ENCODE measurements at places on chromosomes 4 and X.

DNA sequence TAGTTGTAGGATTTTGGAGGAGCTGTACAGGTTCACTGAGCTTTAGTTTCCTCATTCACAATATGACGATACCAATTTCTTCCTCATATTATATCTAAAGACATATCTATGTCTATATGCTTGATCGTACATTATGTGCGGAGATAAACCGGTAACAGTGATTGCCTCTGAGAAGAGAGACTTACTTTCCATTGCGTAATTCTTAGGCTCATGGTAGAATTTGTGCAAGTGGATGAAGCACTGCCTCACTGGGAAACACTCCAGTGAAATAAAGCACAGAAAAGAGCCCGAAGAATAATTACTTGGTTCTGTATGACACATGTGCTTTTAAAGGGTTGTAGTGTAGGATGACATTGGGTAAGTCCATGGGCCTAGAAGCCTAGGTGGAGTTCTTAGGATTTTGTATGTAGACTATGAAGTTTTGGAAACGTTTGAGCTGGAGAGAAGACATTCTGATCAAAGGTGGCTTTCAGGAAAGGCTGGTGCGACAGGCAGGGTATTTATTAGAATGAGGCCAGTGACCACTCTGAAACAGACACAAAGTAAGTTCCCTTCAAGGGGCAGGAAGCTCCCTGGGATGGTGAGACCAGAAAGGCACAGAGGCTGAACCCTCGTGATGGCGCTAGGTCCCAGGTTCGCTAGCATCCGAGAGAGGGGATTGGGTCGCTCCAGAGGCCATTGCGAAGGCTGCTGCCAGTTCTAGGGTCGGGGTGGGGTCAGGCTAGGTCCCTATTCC lies 649 bp upstream of the VBP1 start:
- no peak for DNase-seq

DNA sequence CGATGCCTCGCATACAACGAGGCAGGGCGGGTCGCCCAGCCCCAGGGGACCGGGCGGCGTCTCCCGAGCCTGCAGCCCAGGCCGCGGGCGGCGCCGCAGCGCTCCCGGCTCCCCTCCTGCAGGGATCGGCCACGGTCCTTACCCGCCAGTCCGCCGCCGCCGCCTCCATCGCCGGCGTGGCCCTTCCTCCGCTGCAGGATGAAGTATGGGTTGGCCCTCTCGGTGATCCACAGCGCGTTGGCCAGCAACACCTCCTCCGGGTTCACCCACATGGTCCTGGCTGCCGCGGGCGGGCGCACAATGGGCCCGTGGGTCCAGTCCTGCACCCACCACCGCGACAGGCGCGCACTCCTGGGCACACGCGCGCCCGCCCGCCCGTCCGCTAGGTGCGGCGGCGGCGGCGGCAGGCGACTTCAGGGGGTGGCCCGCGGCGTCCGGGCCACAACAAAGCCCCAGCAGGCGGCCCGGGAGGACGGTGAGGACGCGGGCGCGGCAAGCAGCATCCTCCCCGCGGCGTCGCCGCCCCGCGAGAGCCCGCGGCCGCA lies 339 bp downstream of the TBC1D9 start:
- no peak for DNase-seq

GRCh38 chrX:125003746-125004446 lies 315.8 kb upstream of the TEX13C start:
- DNase-seq = no peak

GRCh38 chr4:76589402-76589801 lies 154.4 kb downstream of the SHROOM3 start:
- no peak for DNase-seq

DNA sequence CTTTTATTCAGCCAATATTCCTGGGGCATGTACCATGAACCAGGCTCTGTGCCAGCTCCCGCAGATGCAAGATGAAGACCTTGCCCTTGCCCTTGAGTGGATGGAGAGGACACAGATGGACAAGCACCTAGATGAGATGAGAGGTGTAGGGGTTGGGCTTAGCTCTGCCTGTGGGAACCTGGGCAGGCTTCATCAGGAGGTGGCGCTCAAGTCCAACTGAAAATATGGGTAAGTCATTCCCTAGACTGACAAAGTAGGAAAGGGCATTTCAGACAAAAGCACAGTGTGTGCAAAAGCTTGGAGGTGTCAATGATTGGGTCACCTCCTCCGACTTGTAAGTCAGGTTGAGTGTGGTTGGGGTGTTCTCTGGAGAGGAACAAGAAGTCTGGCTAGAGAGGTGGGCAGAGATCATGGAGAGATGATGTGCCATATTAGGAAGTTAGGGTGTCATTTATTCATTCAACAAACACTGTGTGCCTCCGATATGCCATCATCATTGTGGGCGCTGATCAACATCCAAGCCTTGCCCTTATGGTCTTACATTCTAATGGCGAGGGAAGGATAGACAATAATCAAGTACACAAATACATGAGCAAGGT lies 64.6 kb downstream of the ANAPC4 start:
- DNase-seq = no peak

DNA sequence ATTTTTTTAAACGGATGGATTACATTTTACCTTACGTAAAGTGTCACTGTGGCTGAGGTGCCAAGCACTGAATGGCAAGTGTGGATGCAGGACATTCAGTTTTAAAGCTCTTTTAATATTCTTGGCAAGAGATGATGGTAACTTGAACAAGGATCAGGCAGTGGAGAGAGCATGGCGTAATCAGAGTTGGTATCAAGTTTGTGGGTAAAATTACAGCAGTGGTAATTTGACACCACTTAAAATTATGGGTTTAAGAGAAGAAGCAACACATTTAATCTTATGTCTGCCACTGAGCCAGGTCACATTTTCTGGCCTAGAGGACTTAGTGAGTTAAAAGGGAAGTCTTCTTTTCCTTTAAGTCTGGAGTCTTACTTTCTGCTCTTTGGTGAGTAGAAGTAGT lies 100.5 kb downstream of the NAA11 start:
- no peak for DNase-seq

DNA sequence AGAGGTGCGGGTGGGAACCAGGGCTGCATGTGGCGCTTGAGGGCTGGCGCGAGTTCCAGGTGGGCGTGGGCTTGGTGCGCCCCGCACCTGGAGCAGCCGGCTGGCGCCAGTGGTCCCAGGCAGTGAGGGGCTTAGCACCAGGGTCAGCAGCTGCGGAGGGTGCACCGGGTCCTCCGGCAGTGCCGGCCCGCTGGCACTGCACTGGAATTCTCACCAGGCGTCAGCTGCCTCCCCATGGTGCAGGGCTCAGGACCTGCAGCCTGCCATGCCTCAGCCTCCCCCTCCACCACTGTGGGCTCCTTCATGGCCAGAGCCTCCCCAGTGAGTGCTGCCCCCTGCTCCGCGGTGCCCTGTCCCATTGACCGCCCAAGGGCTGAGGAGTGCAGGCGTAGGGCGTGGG lies 174.0 kb downstream of the ADAM29 start:
- DNase-seq = no peak

- no peak for DNase-seq
Observed at GRCh38 chr4:149972407-149972806, 105.8 kb upstream of the DCLK2 start.

DNA sequence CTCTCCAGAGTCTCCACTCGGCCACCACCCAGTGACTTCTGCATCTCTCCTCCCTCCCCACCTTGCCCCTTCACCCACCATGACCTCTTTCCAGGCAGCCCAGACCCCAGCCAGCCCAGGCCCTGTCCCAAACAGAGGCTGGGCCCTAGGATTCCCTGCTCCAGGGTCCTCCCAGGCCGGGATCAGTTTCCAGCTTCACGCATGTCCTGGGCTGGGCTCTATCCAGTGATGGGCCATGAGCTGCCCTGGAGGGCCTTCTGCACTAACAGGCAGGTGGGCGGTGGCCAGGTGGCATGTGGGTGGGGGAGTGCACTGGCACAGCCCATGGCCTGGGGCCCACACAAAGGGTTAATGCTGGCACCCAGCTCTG lies 20.4 kb upstream of the ADD1 start:
- no peak for DNase-seq

DNA sequence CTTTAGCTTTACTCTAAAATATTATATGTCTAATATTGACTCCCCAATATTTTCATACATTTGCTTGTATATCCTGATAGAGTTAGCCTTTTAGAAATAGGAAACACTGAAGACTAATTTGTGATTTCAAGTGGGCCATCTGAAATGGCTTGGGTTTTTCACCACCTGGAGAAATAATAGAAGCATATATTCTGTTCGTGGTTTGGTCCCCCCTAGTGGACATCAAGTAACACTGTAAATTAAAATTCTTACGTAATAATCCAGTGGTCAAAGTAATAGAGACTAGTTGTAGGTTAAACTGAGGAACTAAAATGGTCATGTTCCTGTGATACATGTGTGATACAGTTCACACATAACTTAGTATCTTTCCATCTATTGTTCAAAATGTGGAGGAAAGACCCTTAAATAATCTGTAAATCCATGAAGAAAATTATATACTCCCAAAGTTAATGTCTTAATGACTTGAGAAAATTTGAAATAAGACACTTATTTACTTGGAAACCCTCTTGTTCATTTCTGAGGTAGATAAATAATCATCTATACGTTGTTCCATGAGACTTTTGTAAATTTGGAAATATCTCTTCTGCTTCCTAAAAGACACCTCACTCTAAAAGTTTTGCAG lies 79.8 kb upstream of the SMARCAD1 start:
- DNase-seq = no peak

- no peak for DNase-seq
Observed at GRCh38 chr4:2578106-2578505, 41.7 kb downstream of the FAM193A start.

GRCh38 chr4:174061026-174061425 lies 222.4 kb downstream of the FBXO8 start:
- no peak for DNase-seq

- no peak for DNase-seq
Observed at GRCh38 chr4:51843309-51844152, 578 bp downstream of the DCUN1D4 start.

- no peak for DNase-seq
Observed at GRCh38 chr4:3355266-3355748, 62.5 kb downstream of the RGS12 start.

GRCh38 chrX:42797651-42798269 lies 19.8 kb upstream of the PPP1R2C start:
- no peak for DNase-seq
